ENCODE measurements at places on chromosomes 1 and 21.

DNA sequence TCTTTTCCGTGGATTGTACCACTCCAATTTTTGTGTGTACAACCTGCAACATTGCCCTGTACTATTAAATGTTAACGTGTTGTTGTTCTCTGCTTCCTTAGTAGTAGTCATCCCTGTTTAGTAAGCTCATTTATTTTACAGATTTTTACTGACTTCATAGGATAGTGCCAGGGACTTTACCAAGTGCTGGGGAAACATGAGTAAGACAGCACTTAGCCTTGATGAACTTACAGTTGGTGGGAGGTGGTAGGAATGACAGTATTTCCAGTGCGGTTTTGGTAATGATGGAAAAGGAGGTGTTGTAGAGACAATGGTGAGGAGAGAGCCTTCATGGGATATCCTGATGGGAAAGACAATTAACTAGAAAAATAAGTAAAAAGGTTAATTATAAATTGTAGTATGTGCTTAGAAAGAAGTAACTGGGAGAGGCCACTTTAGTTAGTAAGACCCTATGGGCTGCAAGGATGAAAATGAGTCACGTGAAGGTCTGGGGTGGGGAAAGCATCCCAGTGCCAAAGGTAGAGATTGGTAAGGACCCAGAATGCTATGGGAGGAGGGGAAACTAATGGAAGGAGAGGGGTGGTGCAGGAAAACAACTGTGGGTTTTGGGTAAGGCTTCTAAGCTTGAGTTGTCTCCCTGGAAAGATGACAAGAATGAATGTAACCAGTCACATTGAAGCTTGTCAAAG lies 1.7 kb downstream of the RLF start:
- no peak for DNase-seq

- no peak for DNase-seq
These were observed 1271.4 kb downstream of the KCNT2 start for GRCh38 chr1:195336812-195337211.

DNA sequence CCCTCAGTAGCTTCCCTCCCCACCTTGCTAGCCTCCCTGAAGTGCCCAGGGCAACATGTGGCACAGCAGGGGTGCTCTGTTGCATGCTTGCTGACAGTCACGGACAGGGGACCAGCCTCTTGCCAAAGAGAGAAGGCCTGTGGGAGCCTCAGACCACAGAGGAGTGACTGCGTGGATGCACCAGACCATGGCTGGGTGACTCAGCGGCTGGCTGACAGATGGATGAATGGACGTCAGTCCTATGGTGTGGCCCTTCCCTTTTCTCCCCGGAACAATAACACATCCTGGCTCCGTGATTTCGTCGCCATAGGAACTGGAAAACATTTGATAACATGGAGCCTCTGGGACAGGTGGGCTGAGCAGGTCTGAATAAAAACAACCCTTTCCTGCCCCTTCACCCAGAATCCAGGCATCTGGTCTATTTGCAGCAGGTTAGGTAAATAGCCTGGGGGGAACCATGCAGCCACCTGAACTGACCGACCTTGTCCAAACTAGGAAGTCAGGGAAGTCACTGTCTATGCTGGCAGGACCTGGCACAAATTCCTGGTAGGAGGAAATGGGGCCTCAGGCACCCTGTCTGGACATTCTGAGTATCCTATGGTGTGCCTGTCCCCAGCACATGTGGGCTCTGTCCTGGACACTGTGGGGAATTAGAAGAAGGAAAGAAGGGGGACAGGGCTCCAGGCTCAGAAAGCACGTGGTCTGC lies 53.3 kb downstream of the NENF start:
- DNase-seq: no peak

GRCh38 chr21:32426592-32427051 lies 14.1 kb downstream of the EVA1C start:
- no peak for DNase-seq

DNA sequence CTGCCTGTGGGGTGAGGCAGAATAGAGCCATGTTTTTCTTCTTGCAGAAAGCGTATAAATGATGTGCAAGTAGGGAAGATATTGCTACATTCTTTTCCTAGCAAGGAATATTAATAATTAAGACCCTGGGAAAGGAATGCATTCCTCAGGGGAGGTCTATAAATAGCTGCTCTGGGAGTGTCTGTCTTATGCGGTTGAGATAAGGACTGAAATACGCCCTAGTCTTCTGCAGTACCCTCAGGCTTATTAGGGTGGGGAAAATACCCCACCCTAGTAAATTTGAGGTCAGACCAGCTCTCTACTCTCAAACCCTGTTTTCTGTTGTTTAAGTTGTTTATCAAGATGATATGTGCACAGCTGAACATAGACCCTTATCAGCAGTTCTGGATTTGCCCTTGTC lies 155.9 kb upstream of the HMCN1 start:
- DNase-seq: no peak

DNA sequence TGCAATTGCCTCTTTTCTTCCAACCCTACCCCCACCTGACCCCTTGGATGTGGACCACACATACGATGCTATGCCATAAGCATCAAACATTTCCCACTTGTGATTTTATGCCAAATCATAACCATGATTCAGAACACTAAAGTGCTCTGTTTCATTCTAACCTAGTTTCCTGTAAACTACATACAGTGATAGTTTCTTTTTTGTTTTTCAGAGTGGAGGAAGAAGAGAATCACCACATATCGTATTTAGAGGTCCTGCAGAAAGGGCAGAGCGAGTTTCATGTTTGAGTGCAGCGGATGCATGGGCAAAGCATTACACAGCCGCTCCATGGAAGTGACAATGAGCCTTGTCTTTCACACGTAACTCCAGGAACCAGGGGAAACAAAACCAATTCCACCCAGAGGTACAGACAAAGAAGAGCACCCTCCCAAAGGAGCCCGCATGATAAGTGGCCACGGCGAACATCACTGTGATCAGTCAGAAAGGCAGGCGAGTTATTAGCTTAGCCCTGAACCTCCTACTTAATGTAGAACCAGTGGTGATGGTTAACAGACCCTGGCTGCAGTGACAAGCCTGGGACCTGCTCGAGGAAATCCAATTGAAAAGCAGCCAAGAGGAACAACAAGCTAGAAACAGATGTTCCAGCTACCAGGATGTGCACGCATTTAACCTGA lies 64.0 kb upstream of the ZNF281 start:
- DNase-seq: no peak

- DNase-seq: no peak
These were observed 83.1 kb upstream of the AJAP1 start for GRCh38 chr1:4571263-4571662.

GRCh38 chr21:14833666-14834351 lies 231.0 kb downstream of the NRIP1 start:
- DNase-seq: no peak

GRCh38 chr1:84997667-84998600 lies 1.0 kb upstream of the MCOLN2 start:
- no peak for DNase-seq

GRCh38 chr1:203342192-203342940 lies 8.6 kb downstream of the FMOD start:
- DNase-seq: no peak

GRCh38 chr1:220926146-220926545 lies 46.9 kb downstream of the HLX start:
- DNase-seq: no peak

GRCh38 chr1:2801535-2802291 lies at the start of gene TTC34:
TSS of gene TTC34 (minus strand) at chr1:2801693. CDS start at chr1:2800827, 866 bp downstream.
- DNase-seq: no peak

DNA sequence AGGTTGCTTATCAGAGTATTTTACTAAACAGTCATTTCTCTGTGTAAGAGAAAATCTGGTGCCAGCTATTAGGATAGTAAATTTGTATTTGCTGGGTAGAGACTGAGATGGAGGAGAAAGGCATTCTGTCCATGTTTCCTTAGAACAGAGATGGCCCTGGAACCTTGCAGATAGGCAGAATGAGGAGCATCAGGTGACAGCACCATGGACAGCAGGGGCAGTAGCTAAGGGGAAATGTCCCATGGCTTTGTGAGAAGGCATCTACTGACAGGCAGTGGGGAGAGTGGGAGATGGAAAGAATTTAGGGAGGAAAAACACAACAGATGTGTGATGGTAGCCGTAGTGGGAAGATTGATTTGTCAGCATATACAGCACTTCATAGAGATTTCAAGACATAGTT lies 105.0 kb downstream of the PRRX1 start:
- no peak for DNase-seq

DNA sequence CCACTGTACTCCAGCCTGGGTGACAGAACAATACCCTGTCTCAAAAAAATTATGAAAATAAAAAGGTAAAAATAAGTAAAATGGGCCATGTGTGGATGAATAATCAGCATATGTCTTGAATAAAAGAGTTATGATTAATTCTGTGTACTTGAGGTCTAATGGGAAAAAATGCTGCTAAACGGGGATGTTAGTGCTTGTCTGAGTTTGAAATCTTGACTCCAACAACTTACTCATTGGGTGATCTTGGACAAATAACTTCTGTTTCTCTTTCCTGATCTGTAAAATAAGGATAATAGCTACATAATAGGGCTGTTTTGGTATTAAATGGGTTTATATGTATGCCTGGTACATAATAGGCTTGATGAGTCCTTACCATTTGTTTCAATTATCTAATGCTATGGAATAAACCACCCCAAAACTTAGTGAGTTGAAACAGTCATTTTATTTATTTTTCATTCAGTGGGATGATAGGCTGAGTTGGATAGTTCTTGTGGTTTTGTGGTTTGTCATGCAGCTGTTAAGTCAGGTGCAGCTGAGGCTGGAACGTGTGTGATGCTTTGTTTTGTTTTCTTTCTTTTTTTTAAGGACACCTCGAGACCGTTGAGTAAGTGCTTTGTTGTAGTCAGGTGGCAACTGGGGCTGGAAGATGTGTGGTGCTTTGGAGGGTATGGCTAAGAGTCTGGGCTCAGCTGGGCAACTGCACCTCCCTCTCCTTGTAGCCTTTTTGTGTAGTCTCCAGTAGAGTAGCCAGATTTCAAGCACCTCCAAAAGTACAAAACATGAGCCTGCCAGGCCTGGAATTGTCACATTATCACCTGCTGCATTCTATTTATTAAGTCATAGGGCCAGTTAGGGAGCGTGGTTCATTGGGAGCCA lies 4.9 kb downstream of the MDM4 start:
- DNase-seq: peak; percentile 29

GRCh38 chr1:98931128-98931835 lies 73.4 kb downstream of the PLPPR5 start:
- DNase-seq: no peak

DNA sequence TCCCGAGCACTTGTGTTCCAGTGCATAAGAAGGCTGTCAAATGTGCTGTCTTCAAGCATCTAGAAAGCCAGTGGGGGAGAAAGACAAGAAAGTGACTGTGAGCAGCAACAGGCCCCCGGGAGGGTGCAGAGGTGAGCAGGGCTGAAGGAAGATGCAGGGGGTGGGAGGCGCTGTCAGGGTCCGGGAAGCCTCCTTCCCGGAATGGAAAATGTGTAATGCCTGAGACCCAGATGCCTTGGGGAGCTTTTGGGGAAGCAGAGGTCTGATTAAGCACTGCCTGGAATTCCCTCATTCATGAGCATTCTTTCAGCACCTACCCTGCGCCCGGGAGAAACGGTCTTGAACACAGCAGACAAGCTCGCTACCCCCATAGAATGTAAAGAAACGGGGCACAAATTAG lies 1.3 kb downstream of the NPHP4 start:
- DNase-seq: no peak
